Type B pancreatic cell (in vitro differentiated cells): ENCODE measurements at places on chromosomes 4 and X.

- DNase-seq, result no peak
Observed at GRCh38 chrX:83508006-83508405, at the start of gene POU3F4. TSS of gene POU3F4 (plus strand) at chrX:83508290. CDS start at chrX:83508325, 35 bp downstream.

- no peak for DNase-seq
Observed at GRCh38 chr4:24801136-24801855, 5.9 kb downstream of the SOD3 start.

DNA sequence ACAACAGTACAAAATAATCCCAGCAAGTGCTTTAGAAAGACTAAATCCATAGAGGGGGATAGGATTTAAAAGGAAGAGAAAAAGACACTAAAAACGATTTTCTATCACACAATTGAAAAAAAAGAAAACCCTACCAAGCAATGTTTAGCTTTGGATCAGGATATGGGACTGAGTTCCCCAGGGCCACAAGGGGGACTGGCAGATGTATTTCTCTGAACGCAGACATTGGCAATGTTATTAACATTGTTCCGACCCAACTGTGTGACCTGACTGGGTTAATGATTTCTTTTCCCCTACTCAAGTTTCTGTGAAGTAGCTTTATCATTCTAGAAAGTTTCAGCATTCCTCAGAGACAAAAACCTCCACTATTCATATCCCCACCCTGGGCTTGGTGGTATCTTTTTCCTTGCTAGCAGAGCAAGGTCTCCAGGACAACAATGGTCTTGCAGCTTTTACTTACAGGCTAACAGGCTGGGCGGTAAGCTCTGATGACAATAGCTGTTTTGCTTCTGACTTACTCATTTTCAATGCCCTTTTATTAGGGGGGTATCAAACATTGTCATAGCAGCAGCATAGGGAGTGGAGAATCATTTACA lies 25.8 kb downstream of the SLC7A11 start:
- DNase-seq, result no peak

GRCh38 chr4:86452924-86453531 lies 93.2 kb upstream of the MAPK10 start:
- no peak for DNase-seq

DNA sequence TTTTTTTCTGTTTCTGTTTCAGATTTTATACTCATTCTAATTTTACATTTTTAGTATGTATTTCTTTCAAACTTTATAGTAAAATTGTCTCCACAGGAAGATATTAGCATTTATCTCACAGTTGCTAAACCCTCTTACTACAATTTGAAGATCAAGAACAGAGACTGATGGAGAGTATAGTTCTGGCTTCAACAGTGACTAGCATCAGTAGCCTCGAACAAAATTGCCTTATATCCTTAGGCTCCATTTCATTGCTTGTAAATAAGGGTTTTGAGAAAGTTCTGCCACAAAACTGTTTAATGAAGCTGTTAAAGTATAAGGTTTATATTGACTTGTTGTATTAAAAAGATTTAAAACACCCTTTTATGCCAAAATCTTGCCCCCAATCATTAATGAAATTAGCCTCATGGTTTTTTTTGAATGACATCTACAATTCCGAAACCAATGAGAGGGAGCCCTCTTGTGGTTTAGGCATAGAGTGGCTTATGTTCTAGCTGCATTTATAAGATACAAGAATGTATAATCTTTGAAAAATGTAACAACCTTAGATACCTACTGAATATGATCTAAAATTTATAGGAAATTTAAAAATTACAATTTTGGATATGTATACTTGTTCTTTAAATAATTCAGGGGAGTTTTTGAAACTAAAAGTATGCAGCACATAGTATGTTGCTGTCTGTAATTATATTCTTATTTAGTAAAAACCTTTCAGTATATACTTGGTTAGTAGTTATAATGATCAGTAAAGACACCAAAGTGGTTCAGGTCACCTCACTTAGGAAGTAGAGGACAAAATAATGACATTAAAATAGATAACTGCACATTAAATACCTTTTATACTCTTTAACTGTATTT lies 109.8 kb upstream of the HPGD start:
- DNase-seq, result no peak

DNA sequence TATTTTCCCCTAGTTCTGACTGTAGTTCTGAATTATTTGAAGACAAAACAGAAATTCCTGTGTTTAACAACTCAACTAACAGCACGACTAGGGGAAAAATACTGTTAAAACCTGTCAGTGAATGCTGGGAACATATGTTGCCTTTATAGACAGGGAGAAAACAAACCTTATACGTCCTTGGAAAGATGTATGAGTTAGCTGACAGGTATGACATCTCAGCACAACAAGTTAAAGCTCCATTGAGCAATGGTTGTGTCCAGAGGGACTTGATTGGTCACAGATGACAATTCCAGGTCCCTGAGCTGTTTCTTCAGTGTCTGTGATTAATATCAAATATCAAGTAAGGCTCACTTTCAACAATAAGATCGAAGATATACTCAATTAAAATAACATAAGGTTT lies 58.2 kb upstream of the DDIT4L start:
- no peak for DNase-seq

DNA sequence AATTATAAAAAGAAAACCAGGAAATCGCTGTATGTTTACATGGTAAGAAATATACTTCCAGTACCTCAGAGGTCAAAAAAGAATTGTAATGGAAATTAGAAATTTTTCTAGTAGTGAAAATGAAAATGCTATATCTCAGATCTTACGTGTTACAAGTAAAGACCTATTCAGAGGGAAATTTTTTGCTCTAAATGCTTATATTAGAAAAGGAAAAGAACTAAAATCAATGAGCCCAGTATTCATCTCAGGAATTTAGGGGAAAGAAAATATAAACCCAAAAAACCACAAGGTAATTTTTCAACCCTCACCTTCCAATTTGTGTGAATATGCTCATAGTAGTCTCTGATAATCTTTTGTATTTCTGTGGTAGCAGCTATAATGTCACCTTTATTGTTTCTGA lies 145.6 kb downstream of the RAP1GDS1 start:
- DNase-seq, result no peak

DNA sequence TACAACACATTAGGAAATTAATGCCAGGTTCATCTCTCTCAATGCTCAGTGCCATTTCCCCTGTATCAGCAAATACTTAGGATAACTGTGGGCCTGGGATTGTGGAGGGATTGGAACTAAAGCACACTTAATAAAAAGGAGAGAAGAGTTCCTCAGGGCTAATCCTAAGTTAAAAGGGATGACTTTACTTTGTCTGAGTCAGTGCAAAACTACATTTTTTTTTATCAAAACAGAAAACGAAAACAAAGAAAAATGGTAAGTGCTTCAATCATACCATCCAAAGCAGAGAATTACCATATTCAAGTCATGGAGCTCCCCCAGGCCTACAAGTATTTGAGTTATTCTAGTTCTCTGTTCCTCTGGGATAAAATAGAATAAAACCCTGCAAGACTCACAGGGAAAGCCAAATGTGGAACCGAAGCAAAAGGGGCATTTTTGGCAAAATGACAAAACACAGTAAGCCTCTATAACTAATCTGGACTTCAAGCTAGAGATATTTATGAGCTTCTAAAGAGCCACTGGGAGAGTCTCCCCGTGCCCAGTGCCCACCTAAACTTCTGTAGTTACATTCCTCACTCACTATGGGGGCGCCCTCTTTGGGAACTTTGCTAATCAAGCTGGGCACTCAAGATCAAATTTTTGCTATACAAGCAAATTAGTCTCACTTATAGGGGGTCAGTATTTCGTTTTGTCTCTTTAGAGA lies 53.4 kb downstream of the PALLD start:
- DNase-seq, result no peak

- no peak for DNase-seq
Observed at GRCh38 chr4:15917297-15917696, 21.2 kb downstream of the FGFBP1 start.

DNA sequence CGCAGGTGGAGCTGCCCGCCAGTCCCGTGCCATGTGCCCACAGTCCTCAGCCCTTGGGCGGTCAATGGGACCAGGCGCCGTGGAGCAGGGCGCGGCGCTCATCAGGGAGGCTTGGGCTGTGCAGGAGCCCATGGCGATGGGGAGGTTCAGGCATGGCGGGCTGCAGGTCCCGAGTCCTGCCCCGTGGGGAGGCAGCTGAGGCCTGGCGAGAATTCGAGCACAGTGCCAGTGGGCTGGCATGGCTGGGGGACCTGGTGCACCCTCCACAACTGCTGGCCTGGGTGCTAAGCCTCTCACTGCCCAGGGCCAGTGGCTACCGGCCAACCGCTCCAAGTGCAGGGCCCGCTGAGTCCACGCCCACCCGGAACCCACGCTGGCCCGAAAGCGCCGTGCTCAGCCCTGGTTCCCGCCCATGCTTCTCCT lies 646.5 kb downstream of the GABRG1 start:
- DNase-seq, result no peak

DNA sequence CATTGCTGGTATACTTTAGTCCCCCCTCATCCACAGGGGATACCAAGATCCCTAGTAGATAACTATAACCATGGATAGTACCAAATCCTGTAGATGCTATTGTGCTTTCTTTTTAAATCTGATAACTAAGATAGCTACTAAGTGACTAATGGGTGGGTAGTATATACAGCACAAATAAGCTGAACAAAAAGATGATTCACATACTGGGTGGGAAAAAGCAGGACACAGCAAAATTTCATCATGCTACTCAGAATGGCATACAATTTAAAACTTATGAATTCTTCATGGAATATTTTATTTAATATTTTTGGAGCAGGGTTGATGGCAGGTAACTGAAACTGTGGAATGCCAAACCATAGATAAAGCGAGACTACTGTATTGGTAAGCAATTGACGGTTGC lies 161.6 kb downstream of the IL15 start:
- no peak for DNase-seq

GRCh38 chr4:90824266-90825150 lies 697.3 kb downstream of the CCSER1 start:
- no peak for DNase-seq

GRCh38 chr4:81549984-81550383 lies 78.3 kb upstream of the RASGEF1B start:
- no peak for DNase-seq

GRCh38 chr4:102823897-102824296 lies 3.5 kb downstream of the UBE2D3 start:
- no peak for DNase-seq

DNA sequence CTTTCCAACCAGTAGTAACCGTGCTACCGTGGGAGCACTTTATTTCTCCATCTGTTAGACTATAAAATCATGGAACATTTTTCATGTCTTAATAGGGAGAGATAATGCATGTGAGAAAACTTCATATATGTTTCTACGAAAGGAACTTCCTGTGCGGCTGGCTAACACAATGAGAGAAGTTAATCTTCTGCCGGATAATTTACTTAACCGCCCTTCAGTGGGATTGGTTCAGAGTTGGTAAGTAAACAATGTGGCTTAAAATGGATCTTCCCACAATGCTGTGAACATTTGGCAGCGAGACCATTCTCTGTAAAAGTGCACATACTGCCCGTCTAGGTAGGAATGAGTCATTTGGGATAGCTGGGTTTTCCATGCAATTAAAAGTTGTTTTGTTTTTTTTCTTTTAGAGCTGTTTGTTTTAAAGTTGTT lies 29.6 kb downstream of the PDK3 start:
- no peak for DNase-seq

GRCh38 chrX:123186801-123187200 lies 2.7 kb downstream of the GRIA3 start:
- no peak for DNase-seq

DNA sequence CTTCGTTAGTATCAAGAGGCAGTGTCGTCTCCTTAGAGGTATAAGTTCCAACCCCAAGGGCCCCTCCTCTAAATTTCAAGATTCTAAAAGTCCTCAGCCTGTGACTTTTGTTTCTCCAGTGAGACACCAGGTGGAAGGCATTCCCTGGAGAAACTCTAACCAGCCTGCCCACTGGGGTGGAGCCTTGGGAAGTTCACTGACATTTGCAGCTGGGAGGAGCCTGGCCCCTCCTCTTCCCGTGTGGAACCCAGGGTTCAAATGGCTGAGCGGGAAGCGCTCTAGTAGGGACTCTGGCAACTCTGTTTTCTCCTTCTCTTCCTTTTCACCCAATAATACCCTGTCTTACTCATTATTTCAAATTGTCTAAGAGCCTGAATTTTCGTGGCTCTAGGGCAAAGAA lies 325.0 kb downstream of the TLL1 start:
- no peak for DNase-seq

DNA sequence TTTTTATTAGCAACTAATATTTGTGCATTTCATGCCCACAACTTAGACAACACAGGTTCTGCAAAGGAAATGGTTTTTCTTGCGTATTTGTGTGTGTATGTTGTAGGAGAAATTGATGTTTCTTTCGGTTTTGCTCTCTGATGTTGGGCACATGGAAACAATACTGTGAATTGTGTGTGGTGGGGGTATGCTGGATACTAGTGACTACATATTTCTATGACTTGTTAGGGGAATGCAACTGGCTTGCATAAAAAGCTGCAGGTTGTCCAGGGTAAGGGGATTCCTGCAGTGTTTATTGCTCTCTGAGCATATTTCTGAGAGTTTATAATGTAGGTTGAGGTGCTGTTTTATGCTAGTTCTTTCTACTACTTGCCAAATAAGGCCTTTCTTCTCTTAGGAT lies 11.6 kb downstream of the DLG3 start:
- no peak for DNase-seq

GRCh38 chrX:48720577-48721250 lies 24.2 kb downstream of the SUV39H1 start:
- no peak for DNase-seq

DNA sequence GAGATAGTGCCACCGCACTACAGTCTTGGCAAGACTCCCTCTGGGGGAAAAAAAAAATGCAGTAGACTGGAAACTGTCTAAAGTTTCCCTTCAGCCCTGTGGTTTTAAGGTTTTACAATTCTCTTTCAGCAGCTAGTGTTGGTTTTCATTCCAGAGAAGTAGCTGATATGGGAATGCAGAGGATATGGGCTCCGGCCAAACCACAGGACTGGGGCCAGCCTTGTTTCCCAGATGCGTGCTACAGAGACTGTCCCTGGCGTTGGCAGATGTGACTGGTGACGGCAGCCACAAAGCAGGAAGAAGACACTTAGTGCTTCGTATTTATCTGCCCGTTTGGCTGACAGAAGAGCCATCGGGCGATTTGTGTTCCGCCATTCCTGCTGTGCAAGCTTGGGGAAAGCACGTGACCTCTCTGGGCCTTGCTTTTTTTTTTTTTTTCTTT lies 43.2 kb downstream of the ZBTB49 start:
- no peak for DNase-seq

GRCh38 chrX:22739276-22739675 lies 260.5 kb upstream of the DDX53 start:
- DNase-seq, result no peak
